Esophagus muscularis mucosa (tissue), 4 donors: ENCODE measurements at places on chromosomes 12 and 14. TPM values are rescaled to one million over a fixed set of nuclear protein-coding genes. Genes with fewer than 3 reads are reported as not detected.
A peak's percentile ranks its signal among the peaks of the same experiment; 100 is the strongest.

DNA sequence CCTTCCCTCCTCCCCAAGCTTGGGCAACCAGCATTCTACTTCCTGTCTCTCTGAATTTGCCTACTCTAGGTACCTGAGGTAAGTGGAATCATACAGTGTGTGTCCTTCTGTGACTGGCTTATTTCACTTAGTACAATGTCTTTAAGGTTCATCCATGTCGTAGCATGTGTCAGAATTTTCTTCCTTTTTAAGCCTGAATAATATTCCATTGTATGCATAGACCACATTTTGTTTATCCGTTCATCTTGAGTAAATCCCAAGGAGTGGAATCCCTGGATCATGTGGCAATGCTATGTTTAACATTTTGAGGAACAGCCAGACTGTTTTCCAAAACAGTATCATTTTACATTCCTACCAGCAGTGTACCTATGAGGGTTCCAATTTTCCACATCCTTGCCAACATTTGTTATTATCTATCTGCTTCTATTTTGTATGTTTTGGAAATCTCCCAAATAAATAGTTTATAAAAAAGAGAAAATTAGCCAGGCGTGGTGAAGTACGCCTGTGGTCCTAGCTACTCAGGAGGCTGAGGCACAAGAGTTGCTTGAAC is 12.4 kb downstream of the HSP90AA1 start:
- no peak overlapping the region for H3K27ac ChIP-seq
- no peak overlapping the region for H3K4me3 ChIP-seq
- H3K36me3 ChIP-seq: peaks cover 18% of the 10 kb centered on the region
- DNase-seq: no peak
- H3K4me1 ChIP-seq: peaks cover 7% of the 10 kb centered on the region

The TUNAR gene
- total RNA-seq: not detected

- H3K36me3 ChIP-seq: no peaks in the 10 kb centered on the region
- peaks cover 9% of the 10 kb centered on the region for H3K4me1 ChIP-seq
- H3K27me3 ChIP-seq: no peaks in the 10 kb centered on the region
- DNase-seq: no peak
- no peak overlapping the region for H3K27ac ChIP-seq
Observed at GRCh38 chr14:52073251-52073650, 4.4 kb upstream of the NID2 start.

- no peaks in the 10 kb centered on the region for H3K36me3 ChIP-seq
- no peak overlapping the region for H3K27ac ChIP-seq
- no peaks in the 10 kb centered on the region for H3K27me3 ChIP-seq
- no peak overlapping the region for H3K4me3 ChIP-seq
Observed at GRCh38 chr12:66910366-66910974, 231.6 kb upstream of the GRIP1 start.

GRCh38 chr12:103928682-103929045 is 1.5 kb upstream of the HSP90B1 start:
- H3K4me1 ChIP-seq: peaks cover 38% of the 10 kb centered on the region
- no peaks in the 10 kb centered on the region for H3K27me3 ChIP-seq
- DNase-seq: no peak
- peak overlapping the region; percentile 97 for H3K27ac ChIP-seq
- H3K4me3 ChIP-seq: peak overlapping the region; percentile 89

DNA sequence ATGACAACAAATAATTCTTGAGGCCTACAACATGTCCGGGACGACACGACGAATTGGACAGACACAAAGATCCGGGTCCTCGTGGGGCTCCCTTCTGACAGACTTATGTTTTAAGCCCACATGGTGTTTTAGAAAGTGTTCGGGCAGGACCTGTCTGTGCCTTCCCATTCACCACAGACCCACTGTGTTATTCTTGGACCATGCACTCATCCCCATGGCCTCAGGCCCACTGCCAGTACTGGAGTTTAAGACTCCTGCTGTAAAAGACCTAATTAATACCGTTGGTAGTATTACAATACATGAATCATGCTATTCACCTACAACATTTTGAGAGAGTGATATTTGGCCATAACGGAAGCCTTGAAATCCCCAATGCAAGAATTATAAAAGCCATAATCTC is 20.0 kb downstream of the SLC15A4 start:
- DNase-seq: no peak
- peaks cover 68% of the 10 kb centered on the region for H3K36me3 ChIP-seq
- no peak overlapping the region for H3K27ac ChIP-seq
- H3K4me3 ChIP-seq: no peak overlapping the region
- H3K27me3 ChIP-seq: no peaks in the 10 kb centered on the region
- H3K4me1 ChIP-seq: peaks cover 14% of the 10 kb centered on the region

The DHRS2 gene
- total RNA-seq: not detected

GRCh38 chr12:52522346-52523011 is 2.3 kb upstream of the KRT5 start:
- no peaks in the 10 kb centered on the region for H3K4me1 ChIP-seq
- H3K4me3 ChIP-seq: no peak overlapping the region
- no peaks in the 10 kb centered on the region for H3K27me3 ChIP-seq
- peak; percentile 82 for DNase-seq

The CLEC1B gene
- not detected for total RNA-seq

DNA sequence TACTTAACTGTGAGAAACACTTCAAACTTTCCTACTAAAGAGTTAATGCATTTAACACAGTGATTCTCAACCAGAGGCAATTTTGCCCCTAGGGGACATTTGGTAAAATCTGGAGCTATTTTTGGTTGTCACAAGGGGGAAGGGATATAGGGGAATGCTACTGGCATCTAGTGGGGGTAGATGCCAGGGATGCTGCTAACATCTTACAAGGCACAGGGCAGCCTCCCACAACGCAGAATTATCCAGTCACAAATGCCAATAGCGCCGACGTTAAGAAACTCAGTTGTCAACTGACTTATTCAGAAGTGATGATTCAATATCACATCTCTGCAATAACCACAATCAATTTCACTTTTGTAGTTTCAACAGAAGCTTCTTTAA is 2.0 kb downstream of the EEA1 start:
- H3K27ac ChIP-seq: peak overlapping the region; percentile 99
- no peaks in the 10 kb centered on the region for H3K27me3 ChIP-seq
- no peaks in the 10 kb centered on the region for H3K36me3 ChIP-seq
- DNase-seq: no peak

The IL31 gene
- total RNA-seq: not detected

GRCh38 chr12:49026101-49026500 is 7.5 kb upstream of the PRKAG1 start:
- H3K27me3 ChIP-seq: no peaks in the 10 kb centered on the region
- no peak for DNase-seq
- no peak overlapping the region for H3K4me3 ChIP-seq
- peaks cover 100% of the 10 kb centered on the region for H3K36me3 ChIP-seq

DNA sequence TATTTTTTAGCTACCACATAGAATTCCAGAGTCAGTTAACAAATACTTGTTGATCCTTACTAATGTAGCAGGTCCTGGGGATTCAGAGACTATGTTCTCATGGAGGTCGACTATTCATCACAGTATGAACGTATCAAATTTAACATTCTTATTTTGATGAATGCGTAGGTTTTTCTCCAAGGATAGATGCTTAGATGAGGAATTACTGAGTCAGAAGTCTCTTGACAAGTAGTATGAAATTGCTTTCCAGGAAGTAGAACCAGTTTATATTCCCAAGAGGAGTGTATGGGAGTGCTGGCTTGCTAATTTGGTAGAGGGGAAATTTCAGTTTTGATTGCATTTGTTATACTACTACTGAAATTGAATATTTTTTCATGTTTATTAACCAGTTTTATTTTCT is 42.8 kb upstream of the CRADD start:
- no peaks in the 10 kb centered on the region for H3K27me3 ChIP-seq
- no peak for DNase-seq
- H3K4me3 ChIP-seq: no peak overlapping the region
- H3K27ac ChIP-seq: no peak overlapping the region
- no peaks in the 10 kb centered on the region for H3K36me3 ChIP-seq

DNA sequence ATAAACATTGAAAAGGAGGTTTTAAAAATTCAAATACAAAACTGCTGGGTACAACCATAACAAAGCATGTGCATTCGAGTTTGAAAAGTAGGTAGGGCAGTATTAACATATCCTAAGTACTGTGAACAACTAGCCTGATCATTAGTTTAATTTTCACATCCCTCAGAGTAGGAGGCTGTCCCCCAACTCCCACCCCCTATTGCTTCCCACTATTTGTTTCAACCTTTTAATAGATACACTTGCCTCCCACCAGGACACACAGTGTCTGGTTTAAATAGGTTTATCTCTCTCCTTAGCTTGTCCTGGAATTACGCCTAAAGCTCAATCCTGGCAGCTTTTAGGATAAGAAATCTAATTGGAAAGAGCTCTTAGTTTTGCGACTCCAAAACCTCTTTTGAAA is 2.1 kb downstream of the TAOK3 start:
- H3K27ac ChIP-seq: peak overlapping the region; percentile 94
- no peaks in the 10 kb centered on the region for H3K36me3 ChIP-seq
- H3K4me1 ChIP-seq: peaks cover 29% of the 10 kb centered on the region
- DNase-seq: no peak

- no peak overlapping the region for H3K27ac ChIP-seq
- H3K36me3 ChIP-seq: no peaks in the 10 kb centered on the region
- H3K27me3 ChIP-seq: no peaks in the 10 kb centered on the region
Observed at GRCh38 chr12:40907115-40907527, 214.9 kb downstream of the CNTN1 start.

DNA sequence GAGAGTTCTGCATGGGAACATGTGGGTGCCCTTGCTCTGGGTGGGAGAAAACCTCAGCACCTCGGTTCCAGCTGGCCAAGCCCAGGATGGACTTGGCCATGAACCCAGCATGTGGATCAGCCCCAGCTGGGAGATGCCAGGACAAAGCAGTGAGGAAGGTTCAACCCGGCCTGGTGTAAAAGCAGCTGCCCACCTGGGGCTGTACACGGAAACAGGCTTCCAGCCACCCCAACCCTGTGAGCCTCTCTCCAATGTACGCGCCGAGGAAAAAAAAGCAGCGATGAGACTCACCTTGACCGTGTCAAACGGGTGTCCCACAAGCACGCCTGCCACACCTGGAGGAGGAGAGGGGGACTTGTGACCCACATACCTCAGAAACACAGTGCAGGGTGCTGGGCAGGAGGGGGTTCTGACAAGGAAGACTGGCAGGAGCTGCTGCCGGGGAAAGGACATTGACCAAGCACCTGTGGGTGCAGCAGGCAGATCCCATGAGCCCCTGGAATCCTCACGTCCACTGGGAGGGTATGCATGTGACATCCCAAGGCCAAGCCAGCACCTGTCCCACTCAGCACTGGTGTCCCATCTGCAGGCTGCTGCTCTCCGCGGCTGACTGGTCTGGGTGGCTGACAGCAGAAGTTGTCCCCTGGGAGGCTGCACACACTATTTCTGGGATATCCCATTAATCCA is 7.5 kb downstream of the SLC25A29 start:
- peaks cover 60% of the 10 kb centered on the region for H3K4me1 ChIP-seq
- H3K36me3 ChIP-seq: peaks cover 11% of the 10 kb centered on the region
- DNase-seq: no peak
- H3K27ac ChIP-seq: peak overlapping the region; percentile 84

GRCh38 chr14:50804181-50804721 is 26.7 kb downstream of the NIN start:
- DNase-seq: peak; percentile 60
- no peak overlapping the region for H3K4me3 ChIP-seq
- no peaks in the 10 kb centered on the region for H3K27me3 ChIP-seq
- H3K27ac ChIP-seq: peak overlapping the region; percentile 52
- peaks cover 10% of the 10 kb centered on the region for H3K4me1 ChIP-seq

DNA sequence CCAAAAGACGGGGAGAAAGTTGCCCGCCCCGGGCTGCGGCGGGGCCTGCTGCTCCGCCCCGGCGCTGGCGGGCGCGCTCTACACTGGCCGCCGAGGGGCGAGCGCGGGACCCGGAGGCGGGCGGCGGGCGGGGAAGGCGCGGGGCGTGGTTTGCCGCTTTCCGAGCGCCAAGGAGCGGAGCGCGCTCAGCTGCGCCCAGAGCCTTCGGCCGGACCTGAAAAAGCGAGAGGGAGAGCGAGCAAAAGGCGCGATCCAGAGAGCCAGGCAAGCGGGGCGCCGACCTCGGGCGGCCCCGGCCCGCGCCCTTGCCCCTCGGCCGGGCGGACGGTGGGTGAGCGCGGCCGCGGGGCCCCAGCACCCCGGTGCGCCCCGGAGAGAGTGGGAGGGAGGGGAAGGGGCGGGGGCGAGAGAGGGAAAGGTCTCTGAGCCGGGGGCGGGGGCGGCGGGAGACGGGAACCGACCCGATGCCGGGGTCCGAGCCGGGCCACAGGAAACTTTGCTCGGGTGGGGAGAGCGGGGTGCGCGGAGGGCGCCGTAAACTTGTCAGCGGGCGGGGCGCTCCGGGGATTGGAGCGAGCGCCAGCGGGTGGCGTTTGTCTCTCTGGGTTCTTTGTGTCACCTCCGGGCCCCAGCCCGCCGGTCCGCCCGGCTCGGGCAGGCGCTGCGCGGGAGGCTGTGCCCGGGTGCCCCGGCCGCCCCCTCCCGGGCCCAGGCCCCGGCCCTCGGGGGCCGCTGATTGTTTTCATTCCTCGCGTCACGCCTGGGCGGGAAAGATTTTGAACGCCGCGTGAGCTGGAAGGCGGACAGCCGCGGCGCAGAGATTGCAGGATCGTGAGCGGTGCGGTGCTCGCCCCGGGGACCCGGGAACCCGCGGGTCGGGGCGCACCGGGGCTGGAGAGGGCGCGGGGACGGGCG is at the start of gene SYNE2:
Gene SYNE2, plus strand, starts transcription at position 188 of the 915 bp plus-strand sequence. CDS start 56,145 bp downstream, outside the sequence.
- peak within 1 kb of the TSS; percentile 94 for H3K27ac ChIP-seq
- H3K27me3 ChIP-seq: no peaks in the 10 kb centered on the region
- H3K36me3 ChIP-seq: no peaks in the 10 kb centered on the region
- peak within 1 kb of the TSS; percentile 80 for H3K4me3 ChIP-seq

The NABP2 gene
- total RNA-seq: 34.2 TPM

- no peak for DNase-seq
- no peak overlapping the region for H3K4me3 ChIP-seq
- no peaks in the 10 kb centered on the region for H3K4me1 ChIP-seq
- H3K27me3 ChIP-seq: no peaks in the 10 kb centered on the region
Observed at GRCh38 chr12:105359856-105360255, 29.4 kb downstream of the C12orf75 start.

The KMT2D gene
- total RNA-seq: 78.5 TPM

GRCh38 chr12:85277191-85277590 is 2.8 kb upstream of the ALX1 start:
- H3K4me1 ChIP-seq: peaks cover 26% of the 10 kb centered on the region
- no peak overlapping the region for H3K27ac ChIP-seq
- no peak for DNase-seq
- peaks cover 100% of the 10 kb centered on the region for H3K27me3 ChIP-seq

The SCARB1 gene
- total RNA-seq: 9.6 TPM

- H3K36me3 ChIP-seq: no peaks in the 10 kb centered on the region
- H3K4me3 ChIP-seq: no peak overlapping the region
- H3K27ac ChIP-seq: no peak overlapping the region
- no peaks in the 10 kb centered on the region for H3K4me1 ChIP-seq
- no peaks in the 10 kb centered on the region for H3K27me3 ChIP-seq
Observed at GRCh38 chr14:85573406-85573805, 43.5 kb downstream of the FLRT2 start.

The TMCC3 gene
- 17.0 TPM for total RNA-seq

DNA sequence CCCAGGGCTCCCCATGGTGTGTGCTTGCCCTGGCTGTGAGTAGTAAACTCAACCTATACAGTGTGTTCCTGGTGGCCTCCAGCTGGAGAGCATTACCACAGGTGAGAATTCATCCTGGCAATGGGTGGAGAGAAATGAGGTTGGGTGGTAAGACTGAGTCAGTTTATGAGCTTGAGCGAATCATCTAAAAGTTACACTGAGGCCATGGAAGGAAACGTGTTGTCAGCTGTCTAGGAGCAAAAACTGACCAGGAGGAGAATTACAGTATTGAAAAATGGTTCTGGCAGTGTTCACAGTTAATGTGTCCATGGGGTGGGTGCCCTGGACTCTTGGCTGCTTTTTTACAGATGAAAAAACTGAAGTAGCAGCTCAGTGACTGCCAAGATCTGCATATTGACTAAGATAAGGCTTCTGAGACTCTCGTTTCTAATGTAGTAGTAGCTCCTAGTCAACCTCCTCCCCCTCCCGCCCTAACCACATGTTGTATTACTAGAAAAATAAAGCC is 202.0 kb upstream of the AMIGO2 start:
- H3K27ac ChIP-seq: no peak overlapping the region
- no peak overlapping the region for H3K4me3 ChIP-seq
- DNase-seq: no peak
- H3K4me1 ChIP-seq: peaks cover 18% of the 10 kb centered on the region
